ENCODE measurements at places on chromosomes 12 and 14.

GRCh38 chr14:102138961-102139285, 774 bp upstream of the WDR20 start:
- DNase-seq, result no peak

DNA sequence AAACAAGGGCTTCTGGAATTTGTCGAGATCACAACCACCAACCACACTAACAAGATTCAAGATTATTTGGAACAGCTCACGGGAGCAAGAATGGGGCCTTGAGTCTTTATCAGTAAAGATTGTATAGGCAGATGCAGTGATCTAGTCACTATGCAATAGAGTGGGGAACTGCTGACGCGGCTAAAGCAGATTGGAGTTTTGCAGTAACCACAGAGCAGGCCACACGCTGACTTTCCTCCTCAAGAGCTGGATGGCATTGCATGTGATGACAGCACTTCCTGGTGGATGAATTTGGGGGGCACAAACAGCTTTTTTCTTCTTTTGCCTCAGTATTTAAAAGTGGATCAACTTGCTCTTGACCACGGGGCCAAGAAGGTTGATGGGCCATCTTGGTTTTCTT, 46.0 kb downstream of the KCNK13 start:
- DNase-seq, result no peak

GRCh38 chr12:125907351-125907750, 842.1 kb downstream of the AACS start:
- DNase-seq, result no peak

DNA sequence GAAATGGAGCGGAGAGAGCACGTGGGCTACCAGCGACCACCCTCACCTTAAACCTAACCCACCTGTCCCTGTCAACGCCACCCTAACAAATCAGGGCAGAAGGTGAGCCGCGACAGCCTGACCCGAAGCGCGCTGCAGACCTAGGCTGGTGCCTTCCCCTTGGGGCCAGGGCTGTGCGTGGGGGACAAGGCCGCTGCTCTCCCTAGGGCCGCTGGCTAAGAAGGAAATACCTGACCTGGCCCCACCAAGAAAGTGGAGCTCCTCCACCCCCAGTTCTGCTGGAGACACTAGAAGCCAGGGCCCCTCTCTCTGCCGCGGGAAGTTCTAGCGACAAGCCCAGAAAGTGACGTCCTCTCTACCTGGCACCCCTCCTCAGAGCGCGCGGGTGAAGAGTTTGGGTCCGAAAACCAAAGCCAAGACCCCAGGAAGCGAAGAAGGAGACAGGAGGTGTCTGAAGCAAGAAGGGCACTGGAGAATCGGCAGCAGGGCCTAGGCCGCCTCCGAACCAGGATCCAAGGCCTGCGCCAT, 7.5 kb downstream of the SIX1 start:
- no peak for DNase-seq

DNA sequence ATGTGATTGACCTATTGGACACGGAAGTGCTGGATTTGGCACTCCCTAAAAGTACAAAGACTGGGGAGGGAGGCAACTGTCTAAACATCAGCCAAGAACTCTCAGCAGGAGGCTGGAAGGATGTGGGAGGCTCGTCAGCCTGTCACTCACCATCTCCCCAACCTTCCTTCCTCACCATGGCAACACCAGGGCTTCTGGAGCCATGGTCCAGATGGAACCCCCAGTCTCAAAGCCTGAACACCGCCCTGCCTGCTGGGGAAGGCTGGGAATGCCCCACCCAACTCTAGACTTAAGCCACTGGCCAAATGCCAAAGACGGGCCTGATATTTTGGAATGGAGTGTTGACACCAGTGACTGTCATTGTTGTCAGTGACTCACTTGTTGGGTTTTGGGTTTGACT, 55.3 kb downstream of the GALNT16 start:
- DNase-seq, result no peak

DNA sequence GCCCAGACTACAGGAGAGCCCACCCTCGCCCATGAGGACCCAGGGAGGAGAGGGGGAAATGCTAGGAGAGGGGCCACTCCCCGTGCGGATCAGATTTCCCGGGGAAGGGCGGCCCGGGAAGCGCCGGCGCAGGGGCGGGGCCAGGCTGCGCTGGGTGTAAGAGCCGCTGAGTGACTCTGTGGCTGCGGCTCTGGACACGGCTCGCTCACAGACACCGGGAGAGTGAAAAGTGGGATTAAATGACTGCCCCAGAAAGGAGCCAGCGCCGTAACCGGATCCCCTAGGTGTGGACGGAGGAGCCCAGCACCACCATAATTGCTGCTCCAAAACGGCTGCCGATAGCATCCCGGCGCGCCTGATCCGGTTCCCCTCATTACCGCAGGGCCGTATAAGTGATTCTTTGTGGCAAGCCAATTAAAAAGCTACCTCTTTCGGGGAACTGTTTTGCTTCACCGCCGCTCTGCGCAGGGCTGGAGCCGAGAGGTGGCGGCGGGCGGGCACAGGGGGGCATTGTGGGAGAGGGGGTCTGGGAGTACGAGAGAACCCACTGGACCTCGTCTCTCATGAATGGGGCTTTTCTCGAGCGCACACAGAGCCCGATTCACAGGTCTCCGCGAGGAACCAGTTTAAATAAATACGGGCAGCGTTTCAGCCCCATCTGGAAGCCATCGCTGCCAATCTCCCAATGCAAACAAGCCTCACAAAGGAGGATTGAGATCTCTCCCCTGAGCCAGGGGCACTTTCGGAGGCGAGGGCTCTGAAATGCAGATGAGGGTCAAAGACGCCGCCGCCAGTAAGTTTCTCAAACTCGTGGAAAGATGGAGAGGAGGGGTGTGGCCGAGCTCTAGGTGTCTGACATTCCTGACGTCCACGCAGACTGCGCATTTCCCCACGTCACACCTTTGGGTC, 2.5 kb downstream of the COL2A1 start:
- no peak for DNase-seq

- no peak for DNase-seq
These were observed 284.7 kb downstream of the DUSP6 start for GRCh38 chr12:89067421-89068187.

DNA sequence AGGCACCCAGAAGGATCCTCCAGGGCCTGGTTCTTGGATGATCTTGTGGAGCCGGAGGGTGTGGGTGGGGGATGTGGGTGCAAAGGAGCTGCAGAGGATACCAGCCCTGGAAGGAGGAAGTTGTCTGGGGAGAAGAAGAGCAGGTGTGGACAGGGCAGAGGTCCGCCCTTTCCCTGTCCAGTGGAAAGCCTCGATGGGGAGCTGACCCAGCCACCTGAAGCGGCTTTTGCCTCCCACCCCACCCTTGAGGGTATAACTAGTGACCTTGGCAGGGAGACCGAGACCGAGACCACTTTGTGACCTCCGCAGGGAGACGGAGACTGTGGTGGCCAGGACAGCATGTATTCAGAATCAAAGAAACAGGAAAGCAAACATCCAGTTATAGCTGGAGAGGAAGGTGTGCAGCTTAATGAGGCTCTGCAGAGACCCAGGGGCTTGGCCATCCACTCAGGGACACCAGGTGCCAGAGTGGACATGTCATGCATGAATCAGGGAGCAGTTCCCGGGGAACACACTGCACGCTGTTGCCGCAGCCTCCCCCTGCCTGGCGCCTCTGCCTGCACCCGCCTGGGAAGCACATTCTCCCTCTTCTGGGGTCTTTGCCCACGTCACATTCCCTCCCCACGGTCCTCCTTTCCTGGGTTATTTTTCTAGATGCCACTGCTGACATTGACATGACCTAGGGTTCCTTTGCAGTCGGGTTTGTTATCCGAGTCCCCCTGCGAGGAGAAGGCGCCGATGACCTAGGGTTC, 87.7 kb downstream of the ADGRD1 start:
- DNase-seq, result no peak

- no peak for DNase-seq
These were observed 117.2 kb upstream of the BCL2L14 start for GRCh38 chr12:11953523-11953922.

GRCh38 chr12:70660620-70661219, 23.5 kb upstream of the PTPRB start:
- no peak for DNase-seq

- no peak for DNase-seq
These were observed 1.2 kb upstream of the ARL6IP4 start for GRCh38 chr12:122979001-122979907.

Measured in stimulated activated CD8-positive, alpha-beta memory T cell treated with anti-CD3 and anti-CD28 coated beads, Interleukin-2, amount 100 ng/mL, for 48 hours (primary cell).